ENCODE measurements at places on chromosomes 7 and 10.

GRCh38 chr10:53601260-53601875 is 828.8 kb upstream of the MBL2 start:
- no peak for DNase-seq

- no peak for DNase-seq
These were observed 88.0 kb downstream of the CREM start for GRCh38 chr10:35214607-35215020.

- DNase-seq = no peak
These were observed 200.7 kb downstream of the POLR1F start for GRCh38 chr7:19508124-19508523.

DNA sequence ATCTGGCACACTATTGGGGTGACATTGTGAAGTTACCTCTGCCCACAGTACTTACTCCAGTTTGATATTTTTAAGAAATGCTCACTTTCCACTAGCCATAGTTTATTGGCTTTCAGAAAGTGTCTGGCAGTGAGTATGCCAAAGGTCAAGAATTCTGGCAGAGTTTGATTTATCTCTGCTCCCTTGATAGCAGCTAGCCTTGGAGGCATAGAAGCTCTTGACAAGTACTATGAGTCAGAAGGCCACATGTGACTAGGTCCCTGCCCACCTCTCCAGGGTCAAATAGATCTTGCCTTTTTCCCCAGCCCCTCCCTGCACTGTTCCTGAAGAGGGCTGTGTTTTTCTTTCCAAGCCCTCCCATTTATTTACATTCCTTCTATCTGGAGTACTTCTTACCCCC is 202.2 kb downstream of the AUTS2 start:
- DNase-seq = no peak

DNA sequence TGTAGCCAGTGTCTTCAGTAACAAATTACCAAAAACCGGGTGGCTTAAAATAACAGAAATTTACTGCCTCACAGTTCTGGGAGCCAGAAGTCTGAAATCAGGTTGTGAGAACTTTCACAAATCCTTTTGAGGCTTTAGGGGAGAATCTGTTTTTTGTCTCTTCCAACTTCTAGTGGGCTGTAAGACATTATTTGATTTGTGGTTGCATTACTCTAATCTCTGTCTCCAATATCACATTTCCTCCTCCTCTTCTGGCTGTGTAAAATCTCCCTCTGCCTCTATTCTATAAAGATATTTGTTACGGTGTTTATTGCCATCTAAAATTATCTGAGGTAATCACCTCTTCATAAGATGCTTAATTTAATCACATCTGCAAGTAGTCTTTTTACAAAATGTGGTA is 1039.6 kb upstream of the LRRN3 start:
- DNase-seq = no peak

DNA sequence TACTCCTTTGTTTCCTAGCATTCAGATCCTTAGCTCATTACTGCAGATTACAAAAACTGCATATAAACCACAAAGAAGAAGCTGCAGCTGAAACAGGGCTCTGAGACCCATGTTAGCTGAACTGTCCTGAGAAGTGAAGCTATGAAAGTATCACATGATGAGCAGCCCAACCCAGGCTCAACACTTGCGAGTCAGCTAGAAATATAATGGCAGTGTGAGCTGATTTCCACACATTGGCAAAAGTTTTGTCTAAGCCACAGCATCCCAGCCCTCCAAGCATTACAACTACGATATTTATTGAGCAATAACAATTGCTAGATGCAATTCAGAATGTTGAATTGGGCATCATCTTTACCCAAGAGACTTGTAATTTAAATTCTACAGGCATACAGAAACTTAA is 34.5 kb upstream of the SKAP2 start:
- DNase-seq = no peak

DNA sequence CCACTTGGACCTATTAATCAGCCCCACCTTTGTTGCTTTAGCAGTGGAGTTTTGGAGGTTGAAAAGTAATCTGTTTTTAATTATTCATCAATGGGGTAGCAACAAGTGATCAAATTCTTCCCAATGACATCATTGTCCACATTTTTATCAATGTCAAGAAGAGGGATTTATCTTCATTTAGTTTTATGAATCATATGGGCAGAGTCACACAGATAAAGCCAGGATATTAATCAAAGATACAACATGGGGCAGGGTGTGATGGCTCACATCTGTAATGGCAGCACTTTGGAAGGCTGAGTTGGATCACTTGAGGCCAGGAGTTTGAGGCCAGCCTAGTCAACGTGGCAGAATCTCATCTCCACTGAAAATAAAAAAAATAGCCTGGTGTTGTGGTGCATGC is 388.4 kb upstream of the POM121L12 start:
- DNase-seq = no peak

GRCh38 chr10:33695536-33695935 is 361.1 kb upstream of the NRP1 start:
- DNase-seq = no peak

- DNase-seq = no peak
These were observed 964 bp upstream of the ADCY1 start for GRCh38 chr7:45573204-45573603.

DNA sequence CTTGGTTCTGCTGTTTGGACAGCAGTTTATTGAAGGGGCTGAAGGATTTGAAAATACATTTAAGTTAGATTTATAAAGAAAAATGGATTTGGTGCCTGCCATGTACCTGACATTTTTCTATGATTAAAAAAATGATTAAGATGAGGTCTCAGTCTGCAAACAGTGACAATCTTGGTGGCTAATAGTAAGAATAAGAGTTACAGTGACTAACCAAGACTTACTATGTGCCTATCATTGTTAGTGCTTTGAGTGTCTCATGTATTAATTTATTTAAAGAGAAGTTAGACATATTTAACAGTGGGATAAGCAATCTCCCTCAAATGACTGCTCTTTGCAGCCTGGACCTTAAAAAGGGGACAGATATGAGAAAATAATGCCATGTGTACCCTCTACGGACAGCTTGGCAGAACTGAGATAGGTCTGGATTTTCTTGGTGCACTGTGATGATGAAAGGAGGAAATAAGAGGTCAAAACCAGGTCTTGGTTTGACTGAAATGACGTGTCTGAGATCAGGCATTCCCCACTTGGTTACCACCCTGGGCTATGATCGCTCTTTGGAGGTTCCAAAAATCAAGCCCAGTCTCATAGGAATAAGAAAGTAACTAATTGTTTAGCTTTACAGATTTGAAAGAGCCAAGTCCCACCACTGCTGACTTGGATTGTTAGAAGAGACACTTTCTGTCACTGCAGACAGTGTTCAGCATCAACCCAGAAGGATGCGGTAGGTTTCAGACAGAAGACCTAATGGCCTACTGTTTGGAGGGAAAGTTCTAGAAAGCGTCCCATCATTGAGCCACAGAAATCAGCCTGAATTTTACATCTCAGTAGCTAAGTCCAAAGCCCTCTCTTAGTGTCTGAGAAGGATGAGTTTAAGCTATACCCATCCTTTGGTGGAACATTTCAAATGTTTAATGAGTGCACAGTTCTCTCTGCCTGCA is 2.1 kb downstream of the CASP7 start:
- DNase-seq = peak; percentile 30

GRCh38 chr10:96488161-96488935 is 25.4 kb downstream of the TLL2 start:
- DNase-seq = no peak

GRCh38 chr10:43174969-43175368 is 36.7 kb downstream of the CSGALNACT2 start:
- DNase-seq = no peak

DNA sequence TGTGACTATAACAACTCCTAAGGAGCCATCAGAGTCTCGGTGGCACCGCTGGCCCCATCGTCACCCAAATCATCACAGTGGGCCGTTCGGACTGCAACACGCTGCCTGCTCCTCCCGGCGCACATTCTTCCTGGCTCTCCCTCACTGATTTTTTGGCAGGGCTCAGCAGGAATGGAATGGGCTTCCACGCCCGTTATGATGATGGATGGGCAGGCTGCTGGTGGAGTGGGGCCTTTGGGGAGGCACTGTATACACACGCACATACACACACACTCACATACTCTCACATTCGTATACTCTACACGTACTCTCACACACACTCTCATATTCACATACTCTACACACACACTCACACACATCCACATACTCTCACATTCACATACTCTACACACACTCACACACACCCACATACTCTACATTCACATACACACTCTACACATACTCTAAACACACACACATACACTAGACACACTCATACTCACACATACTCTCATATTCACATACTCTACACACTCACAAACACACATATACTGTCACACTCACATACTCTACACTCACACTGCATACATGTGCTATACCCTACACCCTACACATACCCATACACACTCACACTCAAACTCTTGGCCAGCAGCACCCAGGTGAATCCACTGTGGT is 99.8 kb downstream of the KCNMA1 start:
- no peak for DNase-seq

- DNase-seq = no peak
These were observed 27.9 kb upstream of the ABLIM1 start for GRCh38 chr10:114686013-114686412.

- no peak for DNase-seq
These were observed 23.0 kb upstream of the EGFR start for GRCh38 chr7:54995610-54996363.

GRCh38 chr7:40918701-40919271 is 784.0 kb downstream of the SUGCT start:
- DNase-seq = no peak

GRCh38 chr10:21849607-21850006 is 153.9 kb downstream of the DNAJC1 start:
- DNase-seq = no peak

DNA sequence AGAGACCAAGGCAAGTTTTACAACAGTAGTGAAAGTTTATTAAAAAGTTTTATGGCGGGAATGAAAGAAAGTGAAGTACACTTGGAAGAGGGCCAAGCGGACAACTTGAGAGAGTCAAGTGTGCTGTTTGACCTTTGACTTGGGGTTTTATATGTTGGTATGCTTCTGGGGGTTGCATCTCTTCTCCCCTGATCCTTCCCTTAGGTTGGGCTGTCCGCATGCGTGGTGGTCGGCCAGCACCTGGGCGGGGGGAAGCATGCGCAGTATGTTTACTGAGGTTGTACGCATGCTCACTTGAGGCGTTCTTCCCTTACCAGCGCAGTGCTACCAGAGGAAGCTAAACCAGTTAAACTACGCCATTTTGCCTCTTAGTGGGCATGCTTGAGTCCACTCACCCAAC is 31.9 kb downstream of the NUP42 start:
- DNase-seq = no peak

- no peak for DNase-seq
These were observed 32.8 kb downstream of the DNAJB12 start for GRCh38 chr10:72322030-72322279.

DNA sequence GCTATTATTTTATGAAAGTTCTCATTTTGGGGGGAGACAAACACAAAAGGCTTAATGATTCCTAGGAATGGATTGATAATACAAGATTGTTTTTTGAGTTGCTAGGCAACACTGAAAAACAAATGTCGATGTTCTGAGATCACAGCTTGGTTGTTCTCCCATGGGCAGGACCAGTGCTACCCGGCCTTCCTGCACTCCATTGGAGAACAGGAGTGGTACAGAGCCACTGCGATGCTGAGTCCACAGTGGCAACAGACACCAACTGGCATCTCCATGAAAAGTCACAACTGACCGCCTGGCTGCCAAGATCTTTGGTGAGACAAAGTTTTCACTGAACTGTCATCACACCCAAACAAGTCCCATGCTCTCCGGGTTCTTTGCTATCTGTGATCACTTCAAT is 68.9 kb upstream of the NMT2 start:
- DNase-seq = no peak

DNA sequence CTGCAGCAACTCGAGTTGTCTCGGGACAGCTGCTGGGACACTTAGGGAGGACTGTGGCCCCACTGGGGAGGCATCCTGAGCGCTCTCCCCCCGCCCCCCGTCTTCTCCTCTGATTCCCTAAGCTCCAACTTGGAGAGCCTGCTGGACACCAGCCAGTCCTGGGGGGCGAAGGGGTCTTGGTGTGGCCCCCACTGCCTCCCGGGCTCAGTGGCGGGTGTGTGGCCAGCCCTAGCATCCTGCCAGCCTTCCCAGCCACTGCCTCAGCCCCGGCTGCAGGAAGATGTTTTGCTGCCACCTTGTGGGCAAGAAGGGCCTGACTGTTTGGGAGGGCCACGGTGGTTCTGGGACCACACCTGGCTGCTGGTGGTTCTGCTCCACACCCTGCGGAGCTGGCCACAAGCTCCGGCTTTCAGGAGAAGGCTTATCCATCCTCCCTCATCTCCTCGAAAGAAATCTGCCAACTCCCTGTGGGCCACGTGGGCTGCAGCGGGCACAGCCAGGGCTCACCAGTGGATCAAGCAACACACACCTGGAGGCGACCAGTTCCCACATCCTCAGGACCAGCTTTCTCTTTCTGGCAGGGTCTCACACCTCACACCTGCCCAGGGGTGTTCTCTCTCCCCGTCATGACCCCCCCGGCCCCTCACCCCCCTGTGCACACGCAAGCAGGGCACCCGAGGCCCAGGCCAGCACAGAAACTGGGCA is 24.8 kb downstream of the AGAP3 start:
- peak; percentile 62 for DNase-seq

GRCh38 chr7:134813663-134814396 is 34.4 kb downstream of the CALD1 start:
- no peak for DNase-seq

DNA sequence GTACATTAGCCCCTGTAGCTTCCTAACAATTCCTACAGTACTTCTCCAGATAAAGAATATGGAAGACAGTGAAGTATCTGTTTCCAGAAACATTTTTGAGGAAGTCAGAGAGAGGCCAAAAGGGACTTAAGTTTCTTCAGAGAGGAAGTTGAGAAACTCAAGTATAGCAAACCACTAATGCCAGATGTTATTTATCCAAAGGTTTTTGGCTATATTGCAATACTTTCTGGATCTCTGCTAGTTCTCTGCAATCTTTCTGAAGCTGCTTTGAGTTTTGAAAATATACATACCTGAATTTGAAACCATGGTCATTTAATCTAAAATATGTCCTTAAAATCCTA is 64.7 kb downstream of the BICC1 start:
- DNase-seq = no peak

- DNase-seq = no peak
These were observed 16.9 kb upstream of the ATP6V0A4 start for GRCh38 chr7:138814816-138815332.

GRCh38 chr10:109027534-109028185 is 895.7 kb downstream of the XPNPEP1 start:
- DNase-seq = no peak

- DNase-seq = no peak
These were observed 33.2 kb downstream of the BLVRA start for GRCh38 chr7:43791665-43792064.

DNA sequence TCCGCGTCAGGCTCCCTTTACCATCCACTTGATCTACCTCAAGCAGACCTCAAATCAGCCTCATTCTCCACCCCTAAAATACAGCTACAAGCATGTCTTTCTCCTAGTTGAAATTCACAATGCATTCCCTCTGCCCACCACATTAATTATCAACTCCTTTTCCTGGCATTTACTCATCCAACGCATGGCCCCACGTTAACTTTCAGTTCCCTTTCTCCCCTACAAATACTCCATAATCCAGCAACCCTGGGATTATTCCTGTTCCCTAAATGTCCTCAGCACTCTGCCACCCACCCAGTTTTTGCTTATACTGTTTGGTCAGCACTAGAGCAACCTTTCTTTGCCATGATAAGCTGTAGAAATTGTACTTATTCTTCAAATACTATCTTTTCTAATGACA is 5.7 kb upstream of the VIM start:
- DNase-seq = no peak

- DNase-seq = no peak
These were observed 57.6 kb upstream of the ANTXRL start for GRCh38 chr10:46229144-46229563.

All from central memory CD4-positive, alpha-beta T cell (primary cell).